Ovary (tissue), 10 donors: ENCODE measurements at places on chromosomes 3 and 15.

- DNase-seq, result peak; percentile 45
- no peaks in the 10 kb centered on the region for H3K27me3 ChIP-seq
- H3K4me1 ChIP-seq, result peaks cover 13% of the 10 kb centered on the region
Observed at GRCh38 chr3:129226374-129226773, 23.0 kb upstream of the COPG1 start.

- DNase-seq, result no peak
- H3K27ac ChIP-seq, result no peak overlapping the region
Observed at GRCh38 chr15:101614001-101614585, 38.1 kb downstream of the TM2D3 start.

- H3K4me3 ChIP-seq, result no peak overlapping the region
- no peak for DNase-seq
- H3K27me3 ChIP-seq, result no peaks in the 10 kb centered on the region
- no peaks in the 10 kb centered on the region for H3K36me3 ChIP-seq
- no peak overlapping the region for H3K27ac ChIP-seq
- no peaks in the 10 kb centered on the region for H3K4me1 ChIP-seq
Observed at GRCh38 chr3:128459461-128459820, 7.2 kb downstream of the DNAJB8 start.

GRCh38 chr3:169072494-169072893 is 591.0 kb downstream of the MECOM start:
- no peak for DNase-seq
- no peak overlapping the region for H3K27ac ChIP-seq
- no peaks in the 10 kb centered on the region for H3K36me3 ChIP-seq
- H3K27me3 ChIP-seq, result no peaks in the 10 kb centered on the region
- H3K4me1 ChIP-seq, result no peaks in the 10 kb centered on the region

- no peaks in the 10 kb centered on the region for H3K27me3 ChIP-seq
- H3K36me3 ChIP-seq, result no peaks in the 10 kb centered on the region
- no peaks in the 10 kb centered on the region for H3K4me1 ChIP-seq
- DNase-seq, result no peak
Observed at GRCh38 chr15:79898369-79898768, 1.6 kb upstream of the MTHFS start.

GRCh38 chr3:14286887-14287500 is 108.4 kb downstream of the LSM3 start:
- no peak overlapping the region for H3K27ac ChIP-seq
- no peak for DNase-seq
- no peak overlapping the region for H3K4me3 ChIP-seq
- no peaks in the 10 kb centered on the region for H3K27me3 ChIP-seq
- H3K36me3 ChIP-seq, result no peaks in the 10 kb centered on the region

DNA sequence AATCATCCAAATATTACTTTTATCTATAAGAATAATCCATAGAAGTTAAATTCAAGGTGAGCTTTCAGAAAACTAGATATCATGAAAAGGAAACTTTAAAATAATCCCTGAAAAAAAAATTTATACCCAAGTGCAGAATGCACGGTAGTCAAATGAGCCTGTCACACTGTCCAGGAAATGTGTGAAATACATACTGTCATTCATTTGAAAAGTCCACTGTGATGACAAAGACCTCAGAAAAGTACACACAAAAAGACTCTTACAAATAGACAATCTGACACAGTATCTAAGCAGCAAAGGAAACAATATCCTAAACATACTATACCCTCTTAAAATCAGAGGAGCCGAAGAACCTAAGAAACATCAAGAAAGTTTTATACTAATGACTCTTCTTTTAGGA is 29.7 kb downstream of the SUCLG2 start:
- no peak for DNase-seq
- no peaks in the 10 kb centered on the region for H3K4me1 ChIP-seq
- no peak overlapping the region for H3K27ac ChIP-seq
- no peaks in the 10 kb centered on the region for H3K27me3 ChIP-seq

GRCh38 chr15:92904722-92905571 is 4.8 kb downstream of the CHD2 start:
- H3K27me3 ChIP-seq, result no peaks in the 10 kb centered on the region
- no peak for DNase-seq
- peak overlapping the region; percentile 56 for H3K4me3 ChIP-seq

GRCh38 chr3:188261011-188261410 is 107.1 kb downstream of the LPP start:
- no peaks in the 10 kb centered on the region for H3K27me3 ChIP-seq
- no peak overlapping the region for H3K4me3 ChIP-seq
- DNase-seq, result no peak
- no peaks in the 10 kb centered on the region for H3K36me3 ChIP-seq

GRCh38 chr3:172104471-172105072 is 65.2 kb downstream of the FNDC3B start:
- H3K27me3 ChIP-seq, result no peaks in the 10 kb centered on the region
- no peak overlapping the region for H3K4me3 ChIP-seq
- peaks cover 10% of the 10 kb centered on the region for H3K4me1 ChIP-seq
- DNase-seq, result no peak

DNA sequence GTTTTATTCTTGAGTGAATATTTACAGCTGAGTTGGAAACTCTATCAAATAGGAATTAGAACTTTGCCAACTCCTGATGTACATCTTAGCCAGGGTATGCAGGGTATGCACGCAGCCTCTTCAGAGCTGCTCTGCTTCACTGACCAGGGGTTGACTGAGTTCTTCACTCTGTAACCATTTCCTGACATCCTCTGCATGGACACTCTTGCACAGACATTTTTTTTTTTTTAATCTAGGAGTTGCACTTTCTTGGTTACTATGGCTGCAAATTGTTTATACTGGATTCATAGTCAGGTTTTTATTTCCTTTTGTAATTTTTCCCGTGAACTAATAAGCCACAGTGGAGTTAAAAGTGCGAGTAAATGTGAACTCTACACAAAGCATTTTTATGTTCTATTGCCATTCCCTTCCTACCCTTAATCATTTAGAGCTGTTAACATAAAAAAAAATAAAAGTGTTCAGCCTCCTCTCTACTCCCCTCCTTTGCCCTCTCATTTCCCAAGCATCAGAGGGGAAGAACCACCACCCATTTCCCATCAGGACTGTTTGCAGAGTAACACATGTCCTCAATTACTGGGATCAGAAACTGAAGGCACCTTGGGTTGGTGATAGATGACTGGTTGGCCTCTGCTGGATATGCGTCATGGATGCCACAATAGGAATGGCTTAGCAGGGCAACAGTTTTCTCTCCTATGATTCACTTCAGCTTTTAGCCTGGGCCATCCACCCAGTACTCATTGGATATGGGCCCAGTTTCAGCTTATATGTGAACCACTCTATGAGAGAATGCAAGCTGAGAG is 54.0 kb downstream of the DUT start:
- H3K36me3 ChIP-seq, result no peaks in the 10 kb centered on the region
- H3K27me3 ChIP-seq, result no peaks in the 10 kb centered on the region
- H3K27ac ChIP-seq, result no peak overlapping the region
- no peak for DNase-seq
- H3K4me3 ChIP-seq, result no peak overlapping the region

GRCh38 chr3:141996437-141996836 is 120.0 kb downstream of the ATP1B3 start:
- DNase-seq, result no peak
- H3K36me3 ChIP-seq, result no peaks in the 10 kb centered on the region
- H3K27ac ChIP-seq, result no peak overlapping the region
- peaks cover 5% of the 10 kb centered on the region for H3K4me1 ChIP-seq
- no peaks in the 10 kb centered on the region for H3K27me3 ChIP-seq
